Stimulated activated CD4-positive, alpha-beta T cell treated with anti-CD3 and anti-CD28 coated beads, Interleukin-15, amount 100 ng/mL, for 1 hour (primary cell): ENCODE measurements at places on chromosomes 6 and 20.
A peak's percentile ranks its signal among the peaks of the same experiment; 100 is the strongest.

DNA sequence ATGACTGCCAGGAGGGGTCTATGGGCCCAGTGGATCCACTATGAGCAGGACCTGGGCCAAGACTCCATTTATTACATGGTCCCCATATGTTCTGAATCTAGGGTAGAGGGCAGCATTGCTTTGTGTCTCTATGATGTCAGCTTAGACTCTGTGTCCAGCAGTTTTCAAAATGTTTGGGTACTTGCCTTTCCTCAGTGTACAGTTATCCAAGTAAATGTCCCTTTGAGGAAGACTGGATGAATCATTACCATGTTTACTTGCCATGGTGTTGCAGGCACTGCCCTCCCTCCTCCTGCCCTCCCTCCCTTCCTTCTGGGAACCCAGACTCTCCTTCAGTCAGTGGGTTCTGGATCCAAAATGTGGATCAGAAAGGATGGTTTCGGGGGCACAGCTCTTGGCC, 108.6 kb downstream of the NRN1 start:
- no peak for DNase-seq

DNA sequence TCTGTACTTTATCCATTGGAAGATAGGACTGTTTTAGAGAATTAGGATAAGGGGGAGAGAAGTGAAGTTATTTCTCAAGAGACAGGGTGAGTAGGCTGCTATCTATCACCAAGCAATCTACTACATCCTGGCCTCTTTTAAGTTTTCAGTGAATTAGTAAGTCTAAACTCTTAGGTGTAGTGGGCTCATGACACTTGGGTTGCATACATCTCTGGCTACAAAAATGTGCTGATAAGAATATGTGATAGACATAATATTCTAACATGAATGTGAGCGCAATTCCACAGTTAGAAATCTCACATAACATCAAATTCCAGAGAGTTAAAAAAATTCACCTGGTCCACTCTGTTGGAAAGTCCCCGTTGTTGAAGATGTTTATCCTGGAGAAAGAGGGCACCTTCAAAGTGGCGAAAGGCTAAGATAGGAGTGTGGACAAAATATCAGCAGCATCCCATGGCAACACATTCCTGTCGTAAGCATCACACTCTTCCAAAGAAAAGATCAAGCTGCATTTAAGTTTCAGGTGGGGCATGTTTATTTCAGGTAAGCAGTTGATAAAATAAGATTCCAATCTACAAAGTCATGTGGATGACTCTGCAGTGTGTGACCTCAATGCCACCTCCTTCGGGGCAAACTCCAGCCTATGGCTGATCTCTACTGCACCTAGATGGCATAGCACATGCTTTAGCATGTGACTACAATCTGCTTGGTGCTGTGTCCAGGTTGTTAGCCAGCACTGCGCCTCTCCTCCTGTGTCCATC, 111.7 kb upstream of the NEDD9 start:
- DNase-seq: no peak

DNA sequence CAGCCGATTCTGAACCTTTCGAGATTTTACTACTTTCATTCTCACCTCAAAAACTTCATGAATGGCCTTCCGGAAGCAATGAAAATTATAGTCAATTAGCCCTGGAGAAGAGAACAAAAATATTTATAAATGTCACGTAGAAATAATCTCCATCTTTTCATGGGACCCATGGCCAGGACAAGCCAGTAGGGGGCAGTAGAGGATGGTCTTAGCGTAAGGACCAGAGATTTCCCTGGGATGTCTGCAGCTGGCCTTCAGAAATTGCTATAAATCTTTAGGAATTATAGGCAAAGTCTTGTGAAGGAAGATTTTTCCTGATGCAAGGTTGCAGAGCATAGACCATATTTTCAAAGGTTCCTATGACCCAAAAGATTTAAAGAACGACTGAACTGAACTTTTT, 15.6 kb upstream of the UBE2J1 start:
- peak; percentile 34 for DNase-seq

- no peak for DNase-seq
These were observed 48.0 kb downstream of the BMP6 start for GRCh38 chr6:7773914-7774313.

DNA sequence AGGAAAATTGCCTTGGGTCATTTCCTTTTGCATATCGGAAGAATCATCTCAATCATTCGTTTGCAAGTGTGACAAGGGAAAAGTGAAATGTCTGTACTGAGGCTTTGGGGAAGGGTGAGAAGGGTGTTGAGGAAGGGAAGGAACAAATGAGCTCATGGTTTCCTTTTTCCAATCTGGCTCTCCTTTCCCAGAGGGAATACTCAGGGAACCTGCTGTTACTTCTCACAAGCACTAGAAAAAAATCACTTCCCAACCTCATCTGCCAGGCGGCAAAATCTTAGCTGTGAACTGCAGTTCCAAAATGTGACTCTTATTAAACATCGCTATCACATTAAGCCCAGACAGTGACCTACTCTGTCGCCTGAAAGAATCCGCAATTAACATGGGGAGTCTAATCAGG, 258.1 kb downstream of the ZNF217 start:
- DNase-seq: no peak

GRCh38 chr6:146990284-146990683, 213.9 kb upstream of the STXBP5 start:
- DNase-seq: no peak

- no peak for DNase-seq
These were observed 32.4 kb downstream of the SLC16A10 start for GRCh38 chr6:111119571-111120329.

DNA sequence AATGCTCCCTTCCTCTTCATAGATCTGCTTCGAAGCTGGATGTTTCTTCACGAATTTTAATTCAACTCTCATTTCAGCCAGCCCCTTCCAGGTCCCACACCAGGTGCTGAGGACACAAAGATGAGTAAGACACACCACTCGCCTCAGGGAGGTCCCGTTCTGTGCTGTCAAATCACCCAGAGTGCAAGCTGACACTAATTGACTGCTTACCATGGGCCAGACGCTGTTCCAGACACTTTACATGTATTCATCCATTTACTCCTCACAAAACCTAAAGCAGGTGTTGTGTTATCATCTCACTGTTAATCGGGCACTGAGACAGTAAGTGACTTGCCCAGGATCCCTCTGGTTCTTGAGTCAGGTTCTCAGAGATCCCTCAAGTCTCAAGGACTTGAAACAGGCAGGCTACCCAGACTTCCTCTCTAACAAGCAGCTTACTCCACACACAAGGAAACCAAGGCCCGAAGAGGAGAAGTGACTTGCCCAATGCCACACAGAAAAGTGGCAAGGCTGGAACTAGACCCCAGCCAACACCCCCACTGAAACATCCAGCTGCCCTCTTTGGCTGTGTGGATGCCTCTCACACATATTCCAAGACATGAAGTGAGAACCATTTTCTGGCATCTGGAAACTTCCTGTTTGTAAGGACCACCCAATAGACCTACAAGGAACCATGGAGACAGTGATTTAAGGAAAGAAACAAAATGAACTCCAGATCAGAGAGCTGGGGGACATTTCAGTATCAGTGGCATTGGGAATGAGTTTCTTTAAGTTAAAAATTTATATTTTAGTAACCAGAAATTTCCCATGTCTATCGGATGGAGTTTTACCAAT, 174.5 kb downstream of the CDC5L start:
- no peak for DNase-seq

DNA sequence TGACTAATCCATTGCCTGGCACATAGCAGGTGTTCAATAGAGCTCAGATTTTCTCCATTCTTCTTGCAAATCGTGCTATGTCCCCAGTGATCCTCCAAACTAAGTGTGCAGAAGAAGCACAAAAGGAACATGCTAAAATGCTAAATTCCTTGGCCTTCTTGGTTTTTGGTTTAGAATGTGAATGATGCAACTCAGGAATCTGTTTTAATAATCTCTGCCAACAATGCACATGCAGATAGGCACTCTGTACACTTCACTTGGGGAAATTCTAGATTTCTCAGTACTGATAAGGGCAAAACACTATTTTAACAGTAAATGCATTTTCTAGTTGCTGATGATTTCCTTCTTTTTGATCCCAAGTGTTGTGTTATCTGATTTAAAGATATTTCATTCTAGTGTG, 35.2 kb downstream of the SLC22A1 start:
- no peak for DNase-seq

DNA sequence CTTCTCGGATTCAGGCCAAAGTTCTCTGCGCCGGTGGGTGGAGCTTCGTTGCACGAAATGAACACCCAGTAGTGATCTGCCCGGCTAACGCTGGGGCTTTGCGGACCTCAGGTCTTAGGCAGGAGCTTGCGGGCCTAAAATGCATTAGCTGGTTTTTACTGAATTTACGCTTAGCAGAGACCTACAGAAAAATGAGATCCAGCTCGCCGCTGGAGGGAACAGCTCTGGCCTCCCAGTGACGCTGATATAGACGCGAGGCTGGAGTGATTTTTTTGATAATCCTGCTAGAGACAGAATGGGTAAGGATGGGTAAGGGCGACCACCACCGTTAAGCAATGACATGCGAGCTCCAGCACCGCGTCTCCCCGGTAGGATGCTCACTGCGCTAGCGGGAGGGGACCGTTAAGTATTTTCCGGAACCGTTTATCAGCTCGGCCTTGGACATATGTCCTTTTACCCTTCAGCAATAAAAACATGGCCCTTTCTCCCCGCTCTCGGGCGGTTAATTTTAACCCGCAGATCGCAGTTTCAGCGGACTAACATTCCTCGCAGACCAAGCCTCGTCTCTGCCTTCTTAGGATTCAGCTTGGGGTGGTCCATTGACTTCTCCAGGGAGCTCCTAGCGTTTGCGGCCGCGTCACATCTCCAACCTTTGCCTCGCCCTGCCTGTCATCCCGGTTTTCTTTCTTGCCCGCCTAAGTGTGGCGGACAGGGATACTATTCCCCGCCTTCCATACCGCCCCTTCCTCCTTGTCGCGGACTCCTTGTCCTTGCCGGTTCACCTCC, 109.3 kb downstream of the GPX5 start:
- no peak for DNase-seq

DNA sequence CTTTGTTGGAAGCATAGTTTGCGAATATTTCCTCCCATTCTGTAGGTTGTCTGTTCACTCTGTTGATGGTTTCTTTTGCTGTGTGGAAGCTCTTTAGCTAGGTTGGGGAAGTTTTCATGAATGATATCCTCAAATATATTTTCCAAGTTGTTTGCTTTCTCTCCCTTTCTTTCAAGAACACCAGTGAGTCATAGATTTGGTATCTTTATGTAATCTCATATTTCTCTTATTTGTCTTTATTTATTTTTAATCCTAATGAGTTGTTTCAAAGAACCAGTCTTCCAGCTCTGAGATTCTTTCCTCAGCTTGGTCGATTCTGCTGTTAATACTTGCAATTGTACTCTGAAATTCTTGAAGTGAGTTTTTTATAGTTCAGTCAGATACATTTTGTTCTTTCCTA, 628.0 kb upstream of the ID4 start:
- no peak for DNase-seq

DNA sequence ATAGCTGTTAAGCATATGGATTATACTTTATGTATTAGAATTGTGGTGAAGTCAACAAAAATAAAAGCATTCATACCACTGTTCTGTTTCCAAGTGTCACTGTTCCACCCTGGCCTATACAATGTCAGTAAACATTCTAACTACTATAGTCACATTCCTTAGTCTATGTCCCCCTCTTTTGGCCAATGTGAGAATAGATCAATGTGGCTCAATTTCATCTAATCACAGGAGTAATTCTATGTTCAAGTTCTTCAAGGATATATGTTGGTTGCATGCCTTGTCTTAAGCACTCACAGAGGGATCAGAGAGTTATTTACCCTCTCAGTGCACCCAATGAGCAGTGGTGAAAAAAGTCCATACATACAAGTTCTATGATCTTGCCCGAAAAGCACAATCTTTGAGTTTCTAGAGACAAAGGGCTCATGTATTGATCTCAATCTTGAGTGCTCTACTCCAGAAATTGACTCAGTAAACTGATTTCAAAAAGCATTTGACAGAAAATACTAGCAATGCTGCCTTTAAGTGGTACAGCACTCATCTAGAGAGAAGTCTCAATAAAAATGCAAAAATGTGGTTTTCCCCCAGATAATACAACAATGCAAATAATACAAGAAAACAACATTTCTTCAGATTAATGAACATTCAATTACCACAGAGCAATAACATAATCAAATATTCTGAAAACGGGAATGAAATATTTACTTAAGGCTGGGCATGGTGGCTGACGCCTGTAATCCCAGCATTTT, 16.5 kb downstream of the SMLR1 start:
- no peak for DNase-seq

DNA sequence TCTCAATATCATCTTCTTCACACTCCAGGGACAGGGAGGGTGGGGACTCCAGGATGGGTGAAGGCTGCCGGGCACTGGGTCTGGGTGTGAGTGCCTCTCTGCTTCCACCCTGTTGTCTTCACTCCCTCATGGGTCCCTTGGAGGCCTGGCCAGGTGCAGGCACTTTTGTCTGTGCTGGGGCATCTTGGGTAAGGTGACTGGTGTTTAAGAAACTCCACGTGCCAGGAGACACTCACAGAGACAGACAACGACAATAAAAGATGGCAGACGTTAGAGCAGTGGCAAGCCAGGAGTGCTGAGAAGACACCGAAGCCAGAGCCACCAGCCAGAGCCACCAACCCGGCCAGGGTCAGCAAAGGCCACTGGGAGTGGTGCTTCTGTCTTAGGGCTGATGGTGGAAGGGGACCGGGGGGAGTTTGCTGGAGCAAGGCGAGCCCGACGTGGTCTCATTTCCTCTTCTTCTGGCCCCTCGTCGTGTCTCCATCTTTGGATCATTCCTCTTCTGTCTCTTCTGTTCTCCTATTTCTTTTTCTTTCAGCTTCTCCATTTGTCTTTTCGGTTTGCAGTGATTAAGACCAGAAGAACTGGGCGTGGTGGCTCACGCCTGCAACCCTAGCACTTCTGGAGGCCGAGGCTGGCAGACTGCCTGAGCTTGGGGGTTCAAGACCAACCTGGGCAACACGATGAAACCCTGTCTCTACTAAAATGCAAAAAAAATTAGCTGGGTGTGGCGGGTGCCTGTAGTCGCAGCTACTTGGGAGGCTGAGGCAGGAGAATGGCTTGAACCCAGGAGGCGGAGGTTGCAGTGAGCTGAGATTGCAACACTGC, 90.8 kb downstream of the RAMACL start:
- no peak for DNase-seq

- no peak for DNase-seq
These were observed 118.2 kb upstream of the LRFN2 start for GRCh38 chr6:40705354-40705753.

DNA sequence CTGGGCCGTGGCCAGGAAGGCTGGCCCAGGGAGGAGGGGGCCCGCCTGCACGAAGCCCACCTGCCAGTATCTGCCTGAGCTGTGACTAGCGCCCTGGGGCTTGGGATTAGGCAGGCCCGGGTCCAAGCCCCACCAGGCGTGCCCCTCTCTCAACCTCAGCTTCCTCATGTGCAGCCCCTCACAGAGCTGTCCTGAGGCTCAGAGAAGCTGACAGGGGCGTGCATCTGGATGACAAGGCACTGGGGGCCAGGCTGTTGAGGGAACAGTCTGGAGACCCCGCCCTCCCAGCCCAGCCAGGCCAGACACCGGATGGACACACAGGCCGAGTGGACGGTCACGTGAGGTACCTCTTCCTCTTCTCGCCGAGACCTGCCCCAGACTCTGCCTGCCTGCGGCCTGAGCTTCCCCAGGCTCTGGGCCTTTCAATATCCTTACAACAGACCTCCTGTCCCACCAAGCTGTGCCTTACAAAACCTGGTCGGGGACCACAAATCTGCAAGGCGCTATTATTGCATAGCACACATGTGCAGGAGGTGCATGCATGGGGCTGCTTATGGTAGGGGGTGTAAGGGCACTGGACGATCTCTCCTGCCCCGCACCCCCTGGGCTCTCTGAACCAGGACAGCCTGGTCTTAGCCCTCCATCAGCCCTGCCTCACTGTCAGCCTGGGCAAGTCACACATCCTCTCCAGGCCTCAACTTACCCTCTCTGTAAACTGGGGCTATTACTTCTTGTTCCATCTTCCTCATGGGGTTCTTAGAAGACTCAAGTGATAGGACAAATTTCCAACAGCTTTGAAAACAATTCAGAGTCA, 20.0 kb downstream of the NOL4L start:
- no peak for DNase-seq
